ENCODE measurements at places on chromosomes 5 and 9. TPM values are rescaled to one million over a fixed set of nuclear protein-coding genes. Genes with fewer than 3 reads are reported as not detected.

- no peak for DNase-seq
Observed at GRCh38 chr5:62310426-62311143, 4.6 kb downstream of the KIF2A start.

The RNF183 gene
- total RNA-seq = not detected

The PCDHB12 gene
- 1.1 TPM for total RNA-seq

- no peak for DNase-seq
Observed at GRCh38 chr9:104144336-104144735, 50.2 kb downstream of the SMC2 start.

DNA sequence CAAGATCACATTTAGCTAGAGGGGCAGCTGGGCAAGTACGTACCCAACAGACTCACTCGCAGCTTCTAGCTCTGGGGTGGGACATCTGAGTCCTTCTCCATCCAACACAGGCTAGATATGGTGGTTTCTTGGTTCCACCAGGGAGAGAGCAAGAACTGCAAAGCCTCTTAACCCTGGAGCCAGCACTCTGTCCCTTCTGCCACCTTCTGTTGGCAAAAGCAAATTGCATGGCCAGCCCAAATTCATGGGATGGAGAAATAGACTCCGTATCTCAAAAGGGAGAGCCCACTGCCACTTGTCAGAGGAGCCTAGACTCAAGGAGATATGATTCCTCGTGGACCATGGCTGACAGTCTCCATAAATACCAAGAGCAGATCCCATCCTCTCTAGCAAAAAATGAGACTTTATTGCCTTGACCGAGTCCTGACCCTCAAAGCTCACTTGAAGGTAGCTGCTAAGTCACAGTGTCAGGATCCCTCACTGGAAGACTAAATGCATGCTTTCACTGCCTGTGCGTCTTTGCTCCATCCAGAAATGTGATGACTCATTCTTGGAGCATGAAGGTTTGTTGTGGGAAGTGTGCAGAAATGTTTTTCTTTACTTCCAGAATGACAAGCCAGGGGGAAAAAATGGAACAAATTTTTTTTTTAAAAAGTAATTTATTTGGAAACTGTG, 28.8 kb upstream of the ROR2 start:
- DNase-seq = no peak

The HTR1A gene
- not detected for total RNA-seq

DNA sequence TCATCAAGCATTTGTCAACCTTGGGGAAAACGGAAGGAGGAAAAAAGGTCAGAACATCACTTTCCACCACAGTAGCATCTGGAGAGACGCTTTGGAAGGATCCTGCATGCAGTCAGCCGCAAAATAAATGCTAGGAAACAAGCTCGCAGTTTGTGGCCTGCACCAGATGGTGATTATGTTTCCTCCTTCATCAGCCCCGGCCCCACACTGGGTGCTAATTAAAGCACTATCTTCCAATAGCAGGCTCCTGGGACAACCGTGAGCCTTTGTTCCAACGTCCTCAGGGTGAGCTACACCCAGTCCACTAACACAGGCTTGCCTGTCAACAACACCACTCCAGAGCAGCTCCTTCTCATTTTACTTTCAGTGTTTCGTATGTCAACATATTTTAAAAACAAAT, 64.0 kb downstream of the RNF130 start:
- no peak for DNase-seq

GRCh38 chr9:111902391-111903139, 6.0 kb downstream of the UGCG start:
- no peak for DNase-seq

DNA sequence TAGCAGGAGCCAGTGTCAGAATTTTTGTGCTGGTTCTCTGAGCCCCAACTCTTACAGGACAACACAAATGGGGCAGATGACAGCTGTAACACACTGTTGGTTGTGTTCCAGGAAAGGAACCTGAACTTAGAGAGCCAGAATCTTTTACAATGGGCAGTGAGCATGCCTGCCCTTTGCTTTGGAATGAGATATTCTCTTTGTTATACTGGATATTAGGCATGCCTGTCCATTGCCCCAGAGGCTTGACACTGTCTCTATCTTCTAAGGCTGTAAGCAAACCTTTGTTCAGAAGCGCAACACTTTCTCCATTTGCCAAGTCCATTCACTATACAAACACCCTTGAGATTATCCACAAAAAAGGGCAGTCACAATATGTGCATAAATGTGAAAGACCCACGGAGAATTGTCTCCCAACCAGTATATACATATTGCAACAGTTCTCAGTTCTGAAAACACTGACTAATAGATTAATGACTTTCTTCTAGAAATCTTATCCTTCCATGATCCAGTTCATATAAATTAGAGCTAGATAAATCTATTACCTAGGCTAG, 26.3 kb upstream of the CEP120 start:
- DNase-seq = no peak

- DNase-seq = no peak
Observed at GRCh38 chr5:158277276-158277675, 418.3 kb upstream of the CLINT1 start.

GRCh38 chr9:121179930-121180681, 21.6 kb downstream of the RAB14 start:
- DNase-seq = no peak

GRCh38 chr5:65012301-65012892, 243.7 kb downstream of the CWC27 start:
- no peak for DNase-seq

- no peak for DNase-seq
Observed at GRCh38 chr9:89978185-89978584, 373.4 kb downstream of the GADD45G start.

- no peak for DNase-seq
Observed at GRCh38 chr5:127801751-127802476, 98.7 kb downstream of the CCDC192 start.

DNA sequence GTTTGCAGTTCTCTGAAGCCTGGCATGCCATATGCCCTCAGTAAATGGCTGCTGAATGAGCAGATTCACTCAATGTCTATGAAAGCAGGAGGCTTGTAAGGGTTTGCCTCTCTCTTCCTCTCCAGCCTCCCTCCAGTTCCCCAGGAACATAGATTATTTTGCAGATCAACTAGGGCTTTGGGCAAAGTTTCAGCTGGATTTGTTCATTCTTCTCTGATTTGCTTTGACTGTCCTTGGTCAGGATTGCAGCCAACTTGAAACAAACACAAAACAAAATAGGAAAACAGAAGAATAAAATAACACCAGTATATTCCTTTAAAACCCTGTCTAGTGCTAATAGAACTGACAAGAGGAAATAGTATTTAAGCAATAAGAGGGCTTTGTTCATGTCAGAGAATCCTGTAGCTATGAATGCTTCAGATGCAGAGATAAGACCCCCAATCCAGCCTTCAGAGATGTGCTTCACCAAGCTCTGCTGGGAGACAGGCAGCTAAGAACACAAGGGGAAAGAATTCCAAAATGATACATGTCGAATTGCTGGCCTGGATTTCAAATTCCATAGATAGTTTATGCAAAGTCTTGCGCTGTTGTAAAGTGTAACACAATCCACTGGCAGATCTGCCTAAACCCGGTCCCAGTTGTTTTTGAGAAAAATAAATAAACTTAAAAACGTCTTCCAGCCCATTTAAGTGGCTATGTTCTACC, 174.3 kb downstream of the PAPPA start:
- no peak for DNase-seq

The FOXI1 gene
- total RNA-seq = not detected

- DNase-seq = no peak
Observed at GRCh38 chr9:106383072-106383471, 479.9 kb upstream of the ZNF462 start.

- no peak for DNase-seq
Observed at GRCh38 chr5:57779383-57780223, 297.0 kb upstream of the ACTBL2 start.

DNA sequence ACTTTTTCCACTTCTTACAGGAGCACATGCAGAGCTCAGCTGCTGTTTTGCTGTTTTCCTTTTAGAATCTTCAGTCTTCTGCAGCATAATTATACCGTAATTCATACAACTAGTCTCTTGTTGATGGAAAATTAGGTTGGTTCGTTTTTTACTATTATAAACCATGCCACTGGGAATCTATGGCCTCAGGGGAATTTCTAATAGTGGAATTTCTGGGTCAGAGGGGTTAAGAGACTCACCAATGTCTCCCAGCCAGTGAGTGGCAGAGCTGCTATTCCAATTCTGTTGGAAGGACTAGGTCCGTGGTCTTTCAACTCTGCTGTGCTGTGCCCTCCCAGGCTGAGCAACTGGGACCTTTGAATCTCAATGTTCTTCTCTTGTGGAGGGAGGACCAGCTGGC, 282.5 kb downstream of the ZSWIM6 start:
- no peak for DNase-seq

DNA sequence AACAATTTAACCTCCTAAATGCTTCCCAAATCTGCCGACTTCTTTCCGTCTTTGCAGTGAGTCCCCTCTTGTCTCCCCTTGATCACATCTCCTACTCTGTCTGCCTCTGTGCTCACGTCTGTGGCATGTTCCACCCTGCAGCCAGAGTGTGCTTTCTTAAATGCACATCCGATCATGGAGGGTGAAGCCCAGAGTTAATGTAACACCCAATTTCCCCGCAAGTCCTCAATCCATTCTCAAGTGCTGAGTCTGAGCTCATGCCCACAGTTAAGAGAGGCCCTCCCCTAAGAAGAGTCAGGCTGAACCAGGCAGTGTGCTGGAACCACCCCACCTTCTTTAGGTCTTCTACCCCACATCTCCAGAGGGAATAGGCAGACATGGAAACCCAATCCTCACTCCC, 164.8 kb downstream of the EPB41L4A start:
- DNase-seq = no peak

The BTNL3 gene
- not detected for total RNA-seq

Data from cardiac septum (tissue), 1 donor.